ENCODE measurements at places on chromosomes 2 and 18.

GRCh38 chr2:206343816-206344215, 69.4 kb downstream of the ZDBF2 start:
- no peak for DNase-seq

DNA sequence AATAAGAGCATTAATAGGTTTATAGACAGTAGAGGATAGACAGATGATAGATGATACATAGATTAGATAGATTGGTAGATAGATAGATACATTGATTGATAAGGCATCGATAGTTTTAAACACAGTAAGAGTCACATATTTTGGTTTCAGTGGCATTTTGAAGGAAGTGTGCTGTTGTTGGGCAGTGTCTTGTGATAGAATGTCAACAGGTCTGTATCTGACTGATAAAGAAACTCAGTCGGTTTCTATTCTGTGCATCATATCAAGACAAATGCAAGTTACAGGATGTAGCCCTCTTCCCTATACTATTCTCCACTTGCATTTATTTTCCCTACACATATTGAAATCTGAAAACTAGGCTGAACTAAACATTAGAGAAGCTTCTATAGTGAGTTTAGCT, 1229.0 kb upstream of the ZEB2 start:
- no peak for DNase-seq

DNA sequence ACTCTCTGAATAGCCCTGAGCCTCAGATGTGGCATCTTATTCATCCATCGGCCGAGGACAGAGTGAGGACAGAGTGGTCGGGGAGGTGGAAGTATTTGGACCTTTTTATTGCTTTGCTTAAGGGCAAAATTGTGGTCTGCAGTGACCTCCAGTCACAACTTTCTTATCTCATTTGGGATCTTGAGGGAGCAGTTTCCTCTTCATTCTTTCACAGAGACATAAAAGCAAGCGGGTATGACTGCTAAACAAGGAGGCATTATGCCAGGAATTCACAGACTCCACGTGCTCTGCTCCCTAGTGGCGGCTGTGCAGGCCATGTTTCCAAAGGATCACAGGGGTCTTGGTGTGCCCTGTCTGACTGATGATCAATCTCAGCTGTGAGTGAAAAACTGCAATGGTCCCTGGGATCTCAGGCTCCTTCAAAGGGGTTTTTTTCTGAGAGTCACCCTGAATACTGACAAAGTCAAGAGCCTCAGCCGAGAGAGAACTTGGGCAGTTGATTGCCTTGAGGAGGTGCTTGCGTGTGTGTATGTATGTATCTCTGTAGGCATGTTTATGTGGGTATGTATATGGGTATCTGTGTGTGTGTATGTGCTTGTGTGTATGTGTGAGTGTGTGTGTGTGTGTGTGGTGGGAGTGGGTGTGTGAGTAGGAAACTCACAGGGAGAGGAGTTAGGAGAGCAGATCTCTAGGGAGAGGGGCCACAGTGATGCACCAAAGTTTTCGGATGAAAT, 47.7 kb downstream of the RAPGEF4 start:
- no peak for DNase-seq

- DNase-seq: no peak
These were observed 55.2 kb downstream of the ZEB2 start for GRCh38 chr2:144464730-144465129.

DNA sequence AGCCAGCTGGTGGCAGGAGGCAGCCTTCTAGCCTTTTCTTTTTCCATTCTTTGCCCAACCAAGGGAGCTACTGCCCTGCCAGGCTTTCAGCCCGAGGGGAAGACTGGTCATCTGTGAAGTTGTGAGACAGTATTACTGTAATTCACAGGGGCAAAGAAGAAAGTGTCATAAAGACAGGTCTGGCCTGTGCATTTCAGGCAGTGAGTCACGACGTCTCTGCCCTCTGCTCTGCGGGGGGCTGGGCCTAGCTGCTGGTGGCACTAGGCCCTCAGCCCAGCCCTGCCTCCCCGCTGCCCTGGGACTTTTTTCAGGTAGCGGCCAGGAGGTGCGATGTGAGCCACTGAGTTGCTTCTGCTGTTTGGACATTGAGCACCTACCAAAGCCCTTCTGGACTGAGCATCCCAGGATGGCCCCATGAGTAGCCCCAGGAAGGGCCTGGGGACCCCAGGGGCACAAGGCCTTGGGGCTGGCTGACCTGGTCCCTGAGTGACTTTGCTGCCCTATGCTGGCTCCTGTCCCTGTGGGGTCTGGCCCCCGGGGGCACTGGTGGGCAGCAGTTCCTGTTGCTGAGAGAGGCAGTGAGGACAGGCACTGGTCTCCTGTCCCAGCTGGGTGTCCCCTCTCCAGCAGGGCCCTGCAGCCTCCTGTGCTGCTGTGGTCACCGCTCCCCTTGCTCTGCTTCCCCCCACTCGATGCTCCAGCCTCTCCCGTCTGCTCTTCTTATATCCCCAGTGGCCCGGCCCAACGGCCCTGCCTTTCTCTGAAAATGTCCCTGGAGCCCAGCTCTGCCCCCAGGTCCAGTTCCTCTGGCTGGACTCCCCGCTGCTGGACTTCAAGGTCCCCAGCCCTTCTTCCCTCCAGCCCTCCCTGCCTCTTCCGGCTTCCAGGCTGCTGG, 7.0 kb downstream of the INHBB start:
- DNase-seq: no peak

- no peak for DNase-seq
These were observed 452 bp downstream of the RAPH1 start for GRCh38 chr2:203534621-203535077.

- DNase-seq: no peak
These were observed 73.6 kb upstream of the COL5A2 start for GRCh38 chr2:189252991-189253675.

DNA sequence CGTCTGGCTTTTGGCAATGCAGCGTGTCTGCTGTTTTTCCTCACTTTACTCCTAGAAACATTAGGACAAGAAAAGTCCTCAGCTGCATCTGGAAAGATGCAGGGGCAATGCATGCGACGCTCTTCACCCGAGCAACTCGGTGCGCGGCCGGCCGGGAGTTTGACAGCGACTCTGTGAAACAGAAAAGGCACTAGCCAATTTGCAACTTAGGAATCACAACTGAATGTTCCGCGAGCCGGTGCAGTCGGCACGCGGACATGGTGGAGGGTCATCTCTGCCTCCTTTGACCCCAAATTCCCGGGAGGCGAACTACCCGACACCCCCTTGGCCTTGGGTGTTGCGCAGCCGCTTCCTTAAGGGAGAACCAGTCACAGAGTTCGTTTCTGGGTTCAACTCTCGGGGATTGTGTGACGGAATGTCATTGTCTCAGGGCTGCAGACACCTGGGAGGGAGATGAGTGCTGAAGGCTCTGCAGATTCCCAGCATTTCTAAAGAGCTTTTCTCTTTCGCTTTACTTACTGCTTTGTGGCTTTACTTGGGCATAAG, 9.8 kb downstream of the NR4A2 start:
- DNase-seq: peak; percentile 17

- DNase-seq: no peak
These were observed 201.7 kb upstream of the CWC22 start for GRCh38 chr2:180208841-180209240.

DNA sequence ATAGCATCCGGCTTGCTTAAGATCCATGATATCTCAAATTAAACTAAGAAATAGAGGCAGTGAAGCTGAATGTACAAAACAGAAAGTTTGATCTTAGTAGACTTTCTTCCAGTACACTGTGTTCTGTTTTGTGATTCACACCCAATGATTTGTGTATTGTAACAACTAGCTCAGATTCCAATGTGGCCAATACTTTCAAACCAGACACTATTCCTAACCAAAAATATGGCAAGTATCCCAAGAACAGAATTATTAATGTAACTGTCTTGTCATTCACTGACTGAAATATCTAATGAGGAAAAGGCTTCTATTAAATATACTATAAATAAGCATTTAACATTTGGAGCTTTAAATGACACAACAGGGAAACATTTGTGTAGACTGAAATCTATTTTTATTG, 299.1 kb downstream of the NRXN1 start:
- DNase-seq: no peak

GRCh38 chr2:195238379-195238778, 418.6 kb upstream of the SLC39A10 start:
- DNase-seq: no peak

DNA sequence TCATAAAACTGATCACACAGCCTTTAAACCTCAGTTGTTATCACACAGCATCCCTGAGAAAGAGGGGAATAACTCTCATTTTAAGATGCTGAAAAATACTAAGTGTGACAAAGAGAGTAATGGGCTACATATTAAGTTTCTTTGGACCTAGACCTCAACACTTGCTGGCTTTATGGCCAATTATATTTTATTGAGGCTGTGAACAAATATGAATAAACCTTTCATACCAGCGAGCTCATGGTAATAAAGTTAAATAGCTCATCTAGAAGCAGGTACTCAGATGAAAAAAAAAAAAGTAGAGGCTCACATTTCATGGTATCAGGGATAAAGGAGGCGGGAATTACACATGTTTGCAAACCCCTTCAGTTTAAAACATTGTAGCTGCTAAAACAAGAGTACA, 75.7 kb downstream of the DOCK10 start:
- DNase-seq: no peak

- DNase-seq: no peak
These were observed 24.1 kb upstream of the NMUR1 start for GRCh38 chr2:231554327-231554726.

GRCh38 chr18:79523736-79524180, 128.0 kb downstream of the NFATC1 start:
- peak; percentile 64 for DNase-seq

DNA sequence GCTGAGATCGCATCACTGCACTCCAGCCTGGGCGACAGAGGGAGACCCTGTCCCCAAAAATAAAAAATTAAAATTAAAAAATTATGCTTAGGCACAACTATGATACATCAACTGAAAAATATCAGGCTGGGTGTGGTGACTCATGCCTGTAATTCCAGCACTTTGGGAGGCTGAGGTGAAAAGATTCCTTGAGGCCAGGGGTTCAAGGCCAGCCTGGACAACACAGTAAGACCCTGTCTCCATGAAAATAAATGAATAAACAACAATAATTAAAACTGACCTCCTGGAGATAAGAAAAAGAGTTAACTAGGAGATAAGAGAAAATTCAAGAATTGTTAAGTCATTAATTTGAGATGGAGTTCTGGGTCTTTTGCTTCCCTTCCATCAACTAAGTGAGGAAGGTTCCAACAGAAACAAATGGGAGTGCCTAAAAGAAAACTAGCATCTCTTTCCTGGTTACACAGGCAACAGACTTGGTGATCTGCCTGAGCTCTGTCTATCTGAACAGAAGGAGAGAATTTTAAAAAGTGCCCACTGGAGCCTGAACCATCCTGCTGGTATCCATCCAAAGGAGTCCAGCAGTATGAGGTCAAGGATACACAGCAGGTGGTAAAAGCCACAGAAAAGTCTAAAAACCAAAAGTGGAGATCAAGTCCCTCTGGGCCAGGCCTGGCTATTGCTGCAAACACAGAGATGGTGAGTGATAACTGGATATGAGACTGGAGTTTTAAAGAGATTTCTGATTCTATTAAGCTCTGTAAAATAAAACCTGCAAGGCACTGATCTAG, 8.8 kb downstream of the PPM1G start:
- no peak for DNase-seq

DNA sequence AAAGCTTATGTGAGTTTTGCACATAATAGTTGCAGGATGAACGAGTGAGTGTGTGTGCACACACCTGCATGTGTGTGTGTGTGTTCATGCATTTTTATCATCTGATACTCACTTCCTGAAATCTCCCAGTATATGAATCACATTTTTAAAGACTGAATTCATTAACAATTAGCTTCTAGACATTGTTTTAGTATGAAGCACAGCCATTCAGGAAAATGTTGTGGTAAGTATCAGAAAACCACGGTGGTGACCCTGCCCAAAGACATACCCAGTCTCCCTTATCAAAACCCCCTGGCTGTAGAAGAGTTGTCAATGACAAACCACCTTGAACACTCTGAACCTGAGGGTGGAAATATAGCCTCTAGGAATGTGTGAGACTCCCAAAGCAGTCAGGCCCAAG, 220.8 kb downstream of the ALK start:
- DNase-seq: no peak

DNA sequence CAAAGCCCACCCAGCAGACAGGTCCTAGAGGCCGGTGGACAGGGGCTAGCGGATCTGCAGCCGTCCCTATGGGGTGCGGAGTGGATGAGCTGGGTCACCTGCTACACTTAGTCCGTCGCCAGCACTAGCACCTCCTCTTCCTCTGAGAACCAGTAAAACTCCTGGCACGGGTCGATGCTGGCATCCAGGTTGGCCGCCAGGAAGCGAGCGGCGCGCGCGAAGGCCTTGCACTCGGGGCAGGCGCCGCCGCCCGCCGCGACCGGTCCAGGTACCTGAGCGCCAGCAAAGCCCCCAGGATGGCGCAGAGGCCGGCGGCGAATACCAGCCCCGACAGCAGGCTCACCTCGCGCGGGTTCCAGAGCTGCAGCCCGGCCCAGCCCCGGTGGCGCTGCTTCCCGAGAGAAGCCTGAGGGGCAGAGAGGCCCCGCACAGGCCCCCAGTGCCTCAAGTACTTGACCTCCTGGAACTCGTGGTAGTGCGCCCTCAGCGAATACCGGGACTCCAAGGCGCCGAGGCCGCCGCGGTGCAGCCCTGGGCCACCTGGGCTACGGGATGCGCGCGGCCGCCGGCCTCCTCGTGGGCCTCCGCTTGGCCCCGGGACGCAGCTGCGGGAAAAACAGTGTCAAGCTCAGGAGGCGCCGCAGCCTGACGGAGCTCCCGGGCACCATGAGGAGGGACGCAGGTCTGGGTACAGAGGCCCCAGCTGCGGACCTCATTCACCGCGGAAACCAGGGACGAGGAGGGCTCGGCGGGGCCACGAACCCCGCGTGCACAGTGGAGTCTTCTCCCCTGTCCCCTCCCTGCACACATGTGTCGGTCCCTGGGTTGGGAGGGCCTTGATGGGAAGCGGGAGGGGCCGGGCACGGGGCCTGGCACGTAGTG, 27.5 kb upstream of the ALPP start:
- no peak for DNase-seq

DNA sequence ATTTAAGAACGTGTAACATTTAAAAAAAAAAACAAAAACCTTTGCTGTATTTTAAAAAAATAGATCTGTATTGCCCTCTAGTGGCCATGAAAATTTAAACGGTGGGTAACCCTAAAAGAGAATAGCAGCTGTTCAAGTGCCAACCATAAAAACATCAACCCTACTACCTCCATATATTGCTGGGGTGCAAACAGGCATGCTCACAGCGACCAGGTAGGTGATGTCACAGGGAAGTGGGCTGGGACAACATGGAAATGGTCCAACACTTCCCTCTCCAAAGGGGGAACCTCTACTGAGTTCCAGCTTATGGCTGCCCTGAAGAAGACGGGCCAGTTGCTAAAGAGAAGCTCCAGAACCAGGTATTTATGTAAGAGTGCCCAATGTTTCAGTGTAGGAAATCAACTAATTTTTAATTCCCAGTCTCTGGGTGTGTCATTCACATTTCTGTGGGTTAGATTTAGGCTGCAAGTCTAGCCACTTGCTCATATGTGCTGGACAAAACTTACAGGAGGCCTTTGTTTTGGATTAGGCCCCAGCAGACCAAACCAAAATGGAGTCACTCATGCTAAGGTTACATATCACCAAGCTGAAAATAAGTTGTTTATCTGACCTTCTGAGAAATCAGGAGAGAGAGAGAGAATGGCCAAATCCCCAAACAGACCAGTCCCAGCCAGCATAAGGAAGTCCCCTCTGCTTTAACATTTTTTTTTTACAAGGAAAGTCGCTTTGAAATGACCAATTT, 54.5 kb downstream of the SKA1 start:
- no peak for DNase-seq

- DNase-seq: no peak
These were observed 4.4 kb downstream of the TIA1 start for GRCh38 chr2:70243806-70244584.

- no peak for DNase-seq
These were observed 851.6 kb upstream of the CDH2 start for GRCh38 chr18:29028560-29028959.

- no peak for DNase-seq
These were observed 5.1 kb downstream of the PKDCC start for GRCh38 chr2:42052702-42053481.
